ENCODE measurements at places on chromosomes 12 and 14.

GRCh38 chr12:104526320-104526719, 69.6 kb downstream of the CHST11 start:
- no peak for DNase-seq

DNA sequence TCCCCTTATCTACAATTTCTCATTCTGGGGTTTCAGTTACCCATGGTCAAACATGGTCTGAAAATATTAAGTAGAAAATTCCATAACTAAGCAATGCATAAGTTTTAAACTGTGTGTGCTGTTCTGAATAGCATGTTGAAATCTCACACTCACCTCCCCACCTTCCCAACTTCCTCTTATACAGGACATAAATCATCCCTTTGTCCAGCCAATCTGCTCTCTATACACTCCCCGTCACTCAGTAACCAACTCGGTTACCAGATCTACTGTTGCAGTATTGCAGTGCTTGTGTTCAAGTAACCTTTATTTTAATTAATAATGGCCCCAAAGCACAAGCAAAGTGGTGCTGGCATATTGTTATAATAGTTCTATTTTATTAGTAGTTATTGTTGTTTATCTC, 420.5 kb downstream of the GXYLT1 start:
- no peak for DNase-seq

DNA sequence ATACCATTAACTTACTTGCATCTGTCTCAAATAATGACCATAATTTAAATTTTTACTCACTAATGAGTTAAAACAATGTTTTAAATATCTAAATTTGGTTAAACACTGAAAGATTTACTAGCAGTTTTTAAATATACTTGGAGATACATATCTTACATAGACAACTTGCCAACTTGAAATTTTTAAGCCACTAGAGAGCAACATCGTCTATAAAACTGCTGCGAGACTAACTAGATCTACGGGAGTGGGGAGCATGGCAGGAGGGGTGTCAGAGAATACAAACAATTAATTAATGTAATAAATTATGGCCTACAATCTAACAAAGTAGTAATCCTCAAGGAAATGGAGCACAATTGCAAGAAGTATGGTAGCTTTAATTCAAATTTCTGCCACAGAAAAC, 120.4 kb downstream of the LRRIQ1 start:
- DNase-seq, result no peak

DNA sequence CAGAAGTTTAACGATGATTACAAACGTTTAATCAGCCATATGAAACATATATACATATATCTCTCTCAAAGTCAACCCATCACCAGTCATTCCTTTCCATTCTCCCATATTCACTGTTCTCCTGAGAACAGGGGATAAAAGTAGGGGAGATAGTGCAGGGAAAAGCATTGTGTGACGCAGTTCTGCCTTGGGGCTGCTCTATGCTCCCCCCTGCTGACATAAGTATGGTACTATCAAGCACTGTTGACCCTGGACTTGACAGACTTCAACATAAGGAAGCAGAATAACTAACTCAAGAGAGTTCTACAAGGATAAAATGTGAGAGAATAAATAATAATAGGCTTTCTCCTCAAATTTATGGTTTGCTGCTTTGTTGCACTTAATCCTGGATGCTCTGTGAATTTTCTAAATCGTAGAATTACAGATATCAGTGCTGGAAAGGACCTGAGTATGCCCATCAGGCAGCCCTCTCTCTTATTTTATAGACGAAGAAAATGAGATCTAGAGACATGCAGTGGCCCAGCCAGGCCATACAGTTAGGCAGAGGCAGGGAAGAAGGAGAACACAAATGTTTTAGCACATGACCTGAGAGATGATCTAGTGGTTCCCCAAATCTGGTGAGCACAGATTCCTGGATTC, 87.2 kb downstream of the SCN8A start:
- no peak for DNase-seq

DNA sequence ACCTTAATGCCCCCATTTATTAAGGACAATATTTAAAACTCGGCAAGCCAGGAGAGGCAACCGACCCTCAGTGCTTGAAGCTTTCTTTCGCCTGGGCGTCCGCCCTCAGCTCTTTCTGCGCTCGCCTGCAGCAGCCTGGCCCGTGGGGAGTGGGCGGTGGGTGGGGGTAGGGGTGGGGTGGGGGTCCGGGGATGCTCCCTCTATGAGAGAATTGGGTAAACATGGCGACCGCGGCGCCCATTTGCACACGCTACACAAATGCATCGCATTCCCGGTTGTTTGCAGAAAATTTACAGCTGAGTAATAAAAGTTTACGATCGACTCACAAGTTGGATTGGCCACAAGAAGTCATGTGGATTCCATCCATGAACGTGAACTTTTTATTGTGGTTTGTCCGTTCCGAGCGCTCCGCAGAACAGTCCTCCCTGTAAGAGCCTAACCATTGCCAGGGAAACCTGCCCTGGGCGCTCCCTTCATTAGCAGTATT, 7.7 kb downstream of the HOXC8 start:
- DNase-seq, result no peak

- no peak for DNase-seq
These were observed 36.5 kb downstream of the TDP1 start for GRCh38 chr14:89992273-89992672.

GRCh38 chr14:63248211-63248610, 44.0 kb downstream of the RHOJ start:
- DNase-seq, result no peak
